ENCODE measurements at places on chromosomes 5 and 9.

DNA sequence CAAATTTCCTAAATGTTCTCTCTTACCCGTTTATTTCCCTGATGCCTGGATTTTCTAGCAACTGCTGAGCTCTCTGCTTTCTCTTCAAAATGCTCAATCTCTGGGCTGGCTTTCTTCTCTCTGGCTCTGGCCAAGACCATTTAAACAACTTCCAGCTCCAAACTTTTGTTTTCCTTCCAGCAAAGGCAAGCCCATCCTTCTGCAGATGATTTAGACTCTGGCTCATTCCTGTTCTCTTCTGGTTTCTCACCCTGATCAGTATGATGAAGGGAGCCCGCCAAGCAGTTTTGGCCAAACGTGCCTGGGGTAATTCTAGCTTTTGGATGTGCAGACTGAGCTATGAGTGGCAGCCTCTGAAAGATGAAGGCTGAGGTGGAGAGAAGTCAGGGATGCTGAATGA, 78.1 kb downstream of the HSPA4 start:
- no peak for DNase-seq

DNA sequence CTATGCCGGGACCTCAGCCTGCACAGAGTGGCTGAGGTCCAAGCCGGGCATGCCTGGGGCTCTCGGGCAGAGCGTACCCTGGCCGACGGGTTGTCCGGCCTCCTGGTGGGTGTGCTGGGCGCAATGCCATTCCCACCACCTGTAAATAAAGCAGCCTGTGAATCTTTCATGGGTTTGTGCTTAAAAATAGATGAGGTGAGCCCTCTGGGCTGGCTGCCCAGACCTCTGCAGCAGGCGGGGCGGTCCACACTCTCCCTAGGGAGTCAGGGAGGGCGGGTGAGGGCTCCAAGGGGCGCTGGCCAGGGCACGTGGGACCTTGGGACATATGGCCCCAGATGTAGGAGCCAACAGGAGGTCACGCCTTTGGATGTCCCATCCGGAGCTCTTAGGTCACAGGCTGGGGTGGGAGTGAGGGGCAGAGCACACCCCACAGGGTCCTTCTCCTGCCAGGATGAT, 3.6 kb upstream of the AGPAT2 start:
- DNase-seq, result peak; percentile 43

DNA sequence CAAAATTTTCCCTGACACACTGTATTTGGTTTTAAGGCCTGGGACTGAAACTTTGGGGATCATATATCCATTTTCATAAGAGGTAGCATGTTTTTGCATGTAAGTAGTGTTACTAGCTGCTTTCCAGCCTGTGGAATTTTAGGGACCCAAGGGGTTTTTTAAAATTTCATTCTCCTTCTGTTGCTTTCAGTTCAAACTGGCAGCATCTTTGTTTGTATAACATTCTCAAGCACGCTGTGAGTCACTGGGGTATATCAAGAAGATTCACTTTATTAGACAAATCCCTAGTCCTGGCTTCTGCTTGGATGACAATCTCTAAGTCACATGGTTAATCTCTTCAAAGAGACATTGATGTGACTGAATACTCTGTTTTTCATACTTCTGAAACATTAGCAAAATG, 479.0 kb downstream of the CYLC2 start:
- no peak for DNase-seq

DNA sequence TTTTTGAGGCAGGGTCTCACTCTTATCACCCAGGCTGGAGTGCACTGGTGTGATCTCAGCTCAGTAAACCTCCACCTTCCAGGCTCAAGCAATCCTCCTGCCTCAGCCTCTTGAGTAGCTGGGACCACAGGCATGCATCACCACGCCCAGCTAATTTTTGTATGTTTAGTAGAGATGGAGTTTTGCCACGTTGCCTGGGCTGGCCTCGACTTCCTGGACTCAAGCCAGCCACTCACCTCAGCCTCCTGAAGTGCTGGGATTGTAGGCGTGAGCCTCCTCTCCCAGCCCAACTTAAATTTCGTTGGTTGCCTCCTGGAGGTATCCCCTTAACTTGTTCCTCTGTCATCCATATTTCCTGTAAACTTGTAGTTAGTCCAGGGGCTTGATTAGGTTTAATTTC, 47.2 kb downstream of the RAB24 start:
- no peak for DNase-seq

GRCh38 chr5:77795846-77796245, 19.7 kb upstream of the TBCA start:
- no peak for DNase-seq

GRCh38 chr9:93580654-93581380, 4.4 kb downstream of the PHF2 start:
- no peak for DNase-seq

- DNase-seq, result no peak
These were observed 6.2 kb downstream of the CCDC125 start for GRCh38 chr5:69326365-69326764.

- peak; percentile 4 for DNase-seq
These were observed 11.5 kb downstream of the SMIM3 start for GRCh38 chr5:150789943-150790611.

DNA sequence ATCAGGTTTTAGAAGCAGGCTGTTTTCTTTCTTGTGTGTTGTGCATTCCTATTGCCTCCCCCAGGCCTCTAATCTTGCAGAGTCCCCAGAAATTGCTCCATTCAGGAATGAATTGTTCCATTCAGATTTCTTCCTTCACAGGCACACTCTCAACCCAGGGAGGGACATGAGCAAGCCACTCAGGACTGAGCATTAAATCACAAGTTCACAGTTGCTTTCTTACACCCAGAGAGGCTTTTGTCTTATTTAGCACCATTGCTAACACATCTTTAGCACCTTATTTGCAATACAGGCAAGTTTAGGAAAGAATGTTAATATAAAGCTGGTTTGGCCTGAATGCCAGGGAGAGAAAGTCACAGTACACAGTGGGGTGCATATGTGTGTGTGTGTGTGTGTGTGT, 221.4 kb downstream of the RAB3C start:
- no peak for DNase-seq

DNA sequence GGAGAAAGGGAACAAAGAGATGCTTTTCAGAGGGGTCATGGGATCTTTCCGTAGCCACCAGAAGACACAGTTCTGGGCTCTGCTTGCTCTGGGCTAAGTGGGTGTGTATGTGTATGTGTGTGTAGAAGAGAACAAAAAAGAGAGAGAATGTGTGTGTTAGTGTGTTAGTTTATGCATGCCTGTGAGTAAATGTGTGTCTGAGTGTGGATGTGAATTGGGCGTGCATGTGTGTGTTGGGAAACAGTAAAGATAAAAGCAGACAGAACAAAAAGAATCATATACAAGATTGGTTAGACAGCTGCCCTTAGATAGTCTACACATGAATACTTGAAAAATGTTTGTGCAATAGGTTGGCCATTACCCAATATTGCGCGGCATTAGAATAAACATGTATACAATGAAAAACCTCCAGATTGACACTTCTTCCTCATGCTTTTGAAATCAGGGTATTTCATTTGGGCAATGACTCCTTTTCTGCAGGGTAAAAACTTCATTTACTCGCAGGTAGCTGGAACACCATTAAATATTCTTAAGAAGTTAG, 36.5 kb upstream of the HSPA9 start:
- DNase-seq, result no peak

- no peak for DNase-seq
These were observed 6.1 kb downstream of the IL13 start for GRCh38 chr5:132663771-132664695.

DNA sequence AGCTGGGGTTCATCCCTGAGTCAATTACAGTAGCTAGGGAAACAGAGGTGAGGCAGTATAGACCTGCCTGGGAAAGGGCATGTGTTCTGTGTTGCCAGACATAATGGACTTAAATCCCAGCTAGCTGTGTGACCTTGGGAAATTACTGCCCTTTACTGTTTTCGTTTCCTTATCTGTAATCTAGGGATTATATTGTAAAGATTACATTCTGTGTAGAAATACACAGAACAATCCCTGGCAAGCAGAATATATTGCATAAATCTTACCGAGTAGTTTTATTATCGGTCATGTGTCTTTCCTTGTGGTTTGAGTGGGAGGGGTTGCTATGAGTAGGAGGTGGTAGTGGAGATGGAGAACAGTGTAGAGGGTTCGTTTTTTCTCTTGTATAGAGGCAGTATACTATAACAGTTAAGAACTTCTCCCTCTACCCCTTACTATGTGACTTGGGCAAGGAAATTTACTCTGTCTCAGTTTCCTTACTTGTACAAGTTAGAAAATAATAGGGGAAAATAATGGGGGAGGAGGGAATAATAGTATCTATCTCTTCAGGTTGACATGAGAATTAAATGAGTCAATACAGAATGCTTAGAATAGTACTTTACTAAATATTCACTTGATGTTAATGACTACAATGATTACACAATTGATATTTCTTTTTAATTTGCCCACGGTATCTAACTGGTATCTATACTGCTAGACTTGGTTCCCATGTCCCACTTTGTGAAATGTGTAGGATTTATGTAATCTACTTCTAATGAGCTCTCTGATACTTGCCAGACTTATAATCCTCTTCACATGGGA, 7.1 kb upstream of the DMXL1 start:
- no peak for DNase-seq

DNA sequence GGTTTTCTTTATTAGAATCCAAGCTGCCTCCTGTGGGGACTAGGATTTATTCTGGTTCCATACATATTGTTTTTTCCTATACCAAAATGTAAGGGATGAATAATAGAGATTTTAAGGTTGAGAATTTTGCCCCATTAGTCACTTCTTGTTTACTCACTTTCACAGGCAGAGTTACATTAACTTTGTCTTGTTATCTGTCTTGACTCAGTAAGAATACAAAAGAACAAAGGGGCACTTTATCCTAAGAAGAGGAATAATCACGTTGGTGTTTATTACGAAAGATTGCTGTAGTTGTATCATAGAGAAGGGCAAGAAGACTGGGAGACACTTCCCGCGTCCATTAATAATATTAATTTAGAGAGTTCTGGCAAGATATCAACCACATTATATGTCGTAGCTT, 599.7 kb upstream of the FTMT start:
- DNase-seq, result no peak

DNA sequence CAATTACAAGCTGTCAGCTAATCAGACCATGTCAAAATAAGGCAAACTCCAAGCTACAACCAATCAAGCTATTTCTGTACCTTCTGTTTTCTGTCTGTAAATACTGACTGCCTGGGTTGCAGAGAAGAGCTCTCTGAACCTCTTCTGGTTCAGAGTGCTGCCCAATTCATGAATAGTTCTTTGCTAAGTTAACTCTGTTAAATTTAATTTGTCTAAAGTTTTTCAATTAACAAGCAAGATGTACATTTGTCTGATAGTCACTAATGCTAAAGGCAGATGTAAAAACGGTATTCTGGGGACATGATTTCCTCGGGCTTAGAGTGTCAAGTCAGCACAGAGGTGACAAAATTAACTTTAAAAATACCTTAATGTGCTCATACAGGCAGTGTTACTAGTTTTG, 408.3 kb upstream of the CLINT1 start:
- no peak for DNase-seq

DNA sequence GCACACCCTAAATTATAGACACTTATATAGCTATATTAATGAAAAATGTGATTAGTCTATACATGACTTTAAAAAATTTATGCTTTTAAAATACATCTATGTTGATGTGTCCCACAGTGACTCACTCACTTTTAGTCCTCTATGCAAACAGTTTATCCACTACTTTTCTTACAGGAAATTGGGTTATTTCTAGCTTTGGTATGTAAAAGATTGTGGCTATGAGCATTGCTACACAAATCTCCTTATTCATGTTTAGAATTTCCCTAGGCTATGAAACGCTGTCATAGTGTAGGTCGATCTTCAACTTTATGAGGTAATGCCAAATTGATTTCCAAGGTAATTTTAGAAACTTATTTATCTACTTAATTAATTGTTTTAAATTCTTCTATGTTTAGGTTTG, 687.4 kb downstream of the PRR16 start:
- no peak for DNase-seq

Data from NCI-H524 (cell line).